ENCODE measurements at places on chromosomes 2 and 18.

- no peak for DNase-seq
Observed at GRCh38 chr2:192513575-192513974, 318.8 kb upstream of the TMEFF2 start.

GRCh38 chr2:171985076-171985475, 14.7 kb upstream of the METAP1D start:
- DNase-seq = no peak

DNA sequence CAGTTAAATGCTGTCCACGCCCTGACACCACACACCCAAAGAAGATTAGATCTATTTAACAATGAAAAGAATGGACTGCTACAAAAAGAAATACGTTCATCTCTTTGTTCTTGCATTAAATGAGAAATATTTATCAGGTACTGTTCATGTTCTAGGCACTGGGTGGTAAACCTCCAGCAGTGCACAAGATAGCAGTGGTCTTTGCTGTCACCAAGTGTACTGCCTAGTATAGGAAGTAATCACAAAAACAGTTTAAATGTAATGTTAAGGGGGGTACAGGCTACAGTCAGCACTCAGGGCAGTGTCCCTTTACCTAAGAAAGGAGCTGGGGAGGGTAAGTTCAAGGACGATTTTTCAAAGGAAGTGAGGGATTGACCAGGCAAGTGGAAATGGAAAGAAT, 443.6 kb downstream of the PARD3B start:
- no peak for DNase-seq

GRCh38 chr2:180842461-180842860, 137.9 kb upstream of the UBE2E3 start:
- DNase-seq = no peak

DNA sequence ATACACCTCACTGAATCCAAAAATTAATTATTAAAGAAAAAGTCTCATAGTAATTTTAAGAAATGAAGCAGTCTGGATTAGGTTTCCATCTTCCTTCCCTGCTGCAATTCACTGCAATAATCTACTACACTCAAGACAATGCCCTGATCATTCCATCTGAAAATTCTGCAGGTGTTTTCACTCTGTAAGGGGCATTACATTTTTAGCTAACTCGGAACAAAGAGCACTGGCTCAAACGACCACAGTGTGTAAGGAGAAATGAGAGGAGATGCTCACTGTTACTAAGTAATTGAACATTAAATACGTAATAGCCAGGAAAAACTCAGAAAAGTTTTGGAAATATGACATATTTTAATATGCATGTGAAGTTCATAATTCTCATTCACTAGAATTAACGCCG, 1.3 kb downstream of the B4GALT6 start:
- DNase-seq = no peak

DNA sequence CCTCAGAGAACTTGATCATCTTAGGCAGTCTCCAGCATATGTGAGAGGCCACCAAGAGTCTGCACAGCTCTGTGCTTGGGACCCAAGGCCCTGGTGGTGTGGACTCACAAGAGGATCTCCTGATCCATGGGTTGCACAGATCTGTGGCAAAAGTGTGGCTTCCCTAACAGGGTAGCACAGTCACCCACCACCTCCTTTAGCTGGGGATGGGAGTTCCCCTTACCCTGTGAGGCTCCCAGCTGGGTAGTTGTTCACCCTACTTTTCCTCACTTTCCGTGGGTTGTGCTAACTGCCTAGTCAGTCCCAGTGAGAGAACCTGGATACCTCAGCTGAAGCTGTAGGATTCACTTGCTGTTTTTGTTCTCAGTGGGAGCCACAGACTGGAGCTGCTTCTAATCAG, 123.7 kb downstream of the FTCDNL1 start:
- DNase-seq = no peak

DNA sequence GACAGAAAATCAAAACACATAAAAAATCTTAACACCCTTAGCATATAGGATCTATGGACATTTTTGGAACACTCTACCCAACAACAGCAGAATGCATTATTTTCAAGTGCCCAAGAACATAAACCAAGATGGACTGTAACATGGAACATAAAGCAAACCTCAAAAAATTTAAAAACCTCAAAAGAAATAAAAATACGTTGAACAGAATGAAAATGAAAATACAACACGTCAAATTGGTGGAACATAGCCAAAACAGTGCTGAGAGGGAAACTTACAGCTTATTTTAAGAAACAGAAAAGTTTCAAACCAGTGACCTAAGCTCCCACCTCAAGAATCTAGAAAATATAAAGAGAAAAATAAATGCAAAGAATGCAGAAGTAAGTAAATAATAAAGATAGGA, 58.3 kb upstream of the BCL2L11 start:
- DNase-seq = no peak

DNA sequence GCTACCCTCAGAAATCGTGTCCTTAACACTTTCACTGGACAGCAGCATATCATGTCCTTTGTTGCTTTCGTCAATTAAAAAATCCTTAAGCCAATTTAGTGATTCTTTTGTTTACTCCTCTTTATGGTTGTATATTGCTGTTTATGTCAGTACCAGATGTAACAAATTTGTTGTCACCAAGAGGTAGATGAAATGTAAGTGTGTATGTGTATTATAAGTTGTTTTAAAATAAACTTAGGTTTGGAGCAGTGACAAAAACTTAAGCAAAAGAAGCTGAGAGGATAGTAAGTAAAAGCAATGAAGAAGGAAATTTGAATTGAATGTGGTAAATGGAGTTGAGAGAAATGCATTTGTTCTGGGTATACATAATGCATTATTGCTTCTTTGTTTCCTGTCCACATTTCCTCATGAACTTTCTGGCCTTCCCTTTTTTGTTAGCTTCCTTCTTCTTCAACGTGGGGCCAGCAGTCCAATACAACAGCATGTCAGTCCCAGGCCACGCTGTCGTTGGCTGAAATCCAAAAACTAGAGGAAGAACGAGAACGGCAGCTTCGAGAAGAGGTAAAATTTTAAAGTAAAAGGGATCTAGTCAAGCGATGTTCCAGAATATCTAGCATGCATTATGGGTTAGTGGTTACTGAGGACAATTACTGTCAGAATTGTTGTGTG, 30.5 kb upstream of the SNORC start:
- DNase-seq = no peak
